ENCODE measurements at places on chromosomes 7 and 10.

DNA sequence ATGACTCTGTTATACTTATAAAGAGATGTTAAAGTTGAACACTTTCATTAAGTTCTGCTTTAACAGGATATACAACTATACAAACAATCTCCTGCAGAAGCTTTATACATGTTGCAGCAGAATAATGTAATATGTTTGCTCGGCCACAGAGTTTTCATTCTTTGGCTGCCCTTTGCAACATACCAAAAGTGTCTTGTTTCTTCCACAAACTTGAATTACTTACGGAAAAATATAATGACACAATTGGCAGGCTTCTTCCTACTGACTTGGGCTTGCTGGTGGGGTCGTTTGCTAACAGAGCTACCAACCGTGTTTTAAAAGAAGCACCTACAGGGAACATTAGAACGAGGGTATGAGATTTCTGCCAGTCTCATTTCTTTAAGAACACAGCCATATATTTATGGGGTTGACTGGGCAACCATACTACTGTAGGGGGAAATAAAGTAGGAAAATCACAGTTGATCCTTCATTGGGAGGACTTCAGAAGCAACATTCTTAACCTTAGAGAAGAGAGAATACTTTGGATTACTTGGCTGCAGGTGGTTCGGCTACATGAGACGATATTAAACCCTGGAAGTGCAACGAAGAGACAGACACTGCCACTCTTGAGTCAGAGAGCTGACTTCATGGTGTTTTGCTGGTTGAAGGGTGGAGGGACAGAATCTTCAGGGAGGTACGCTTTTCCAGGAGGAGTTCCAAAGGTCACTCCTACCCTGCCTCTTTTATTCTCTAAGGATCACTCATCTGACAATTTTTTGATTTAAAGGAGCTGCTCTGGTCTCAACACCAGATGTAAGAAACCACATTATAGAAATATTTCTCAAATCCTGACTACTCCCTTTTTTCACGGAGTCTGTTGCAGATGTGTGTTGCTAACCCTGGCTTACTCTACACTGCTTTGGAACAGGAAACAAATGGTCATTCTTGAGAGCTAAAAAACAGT, 123.9 kb downstream of the SEMA3C start:
- peak; percentile 62 for DNase-seq

GRCh38 chr10:11687779-11688447, 54.3 kb upstream of the ECHDC3 start:
- DNase-seq, result peak; percentile 16

GRCh38 chr7:48250441-48250951, 79.2 kb downstream of the ABCA13 start:
- DNase-seq, result peak; percentile 85

GRCh38 chr10:62377966-62378365, 3.8 kb downstream of the ZNF365 start:
- DNase-seq, result no peak

DNA sequence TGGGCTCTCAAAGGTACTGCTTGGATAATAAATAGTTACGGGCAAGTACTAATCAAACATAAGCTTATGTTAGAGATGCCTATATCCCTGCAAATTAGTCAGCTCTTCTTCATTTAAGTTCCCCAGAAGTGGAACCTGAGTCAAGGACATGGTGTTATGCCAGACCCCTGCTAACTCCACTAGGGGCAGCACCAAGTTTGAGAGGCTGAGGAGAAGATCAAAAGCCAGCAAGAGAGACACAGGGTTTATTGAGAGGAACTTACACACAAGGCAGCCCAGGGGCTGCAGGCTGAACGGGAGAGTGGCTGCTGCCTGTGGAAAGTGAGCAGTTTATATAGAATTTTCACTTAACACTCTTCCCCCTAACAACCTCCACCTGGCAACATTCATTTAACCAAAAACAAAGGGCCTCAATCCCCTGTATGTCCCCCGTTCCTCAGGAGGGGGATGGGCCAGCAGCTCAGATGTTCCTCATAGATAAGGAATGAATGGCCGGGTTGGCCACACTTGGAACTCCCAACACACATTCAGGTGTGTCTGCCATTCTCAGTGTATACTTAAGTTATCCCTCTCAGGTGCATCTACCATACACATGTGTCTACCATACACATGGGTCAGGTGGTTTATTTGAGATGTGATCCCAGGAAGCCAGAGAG, 62.6 kb upstream of the GHITM start:
- DNase-seq, result peak; percentile 25

GRCh38 chr7:66953044-66953427, 32.0 kb downstream of the TMEM248 start:
- DNase-seq, result no peak

All from A172 (cell line).